Stimulated activated CD8-positive, alpha-beta memory T cell treated with anti-CD3 and anti-CD28 coated beads, Interleukin-4, amount 100 ng/mL, for 1 hour (primary cell): ENCODE measurements at places on chromosomes 3 and 15.

DNA sequence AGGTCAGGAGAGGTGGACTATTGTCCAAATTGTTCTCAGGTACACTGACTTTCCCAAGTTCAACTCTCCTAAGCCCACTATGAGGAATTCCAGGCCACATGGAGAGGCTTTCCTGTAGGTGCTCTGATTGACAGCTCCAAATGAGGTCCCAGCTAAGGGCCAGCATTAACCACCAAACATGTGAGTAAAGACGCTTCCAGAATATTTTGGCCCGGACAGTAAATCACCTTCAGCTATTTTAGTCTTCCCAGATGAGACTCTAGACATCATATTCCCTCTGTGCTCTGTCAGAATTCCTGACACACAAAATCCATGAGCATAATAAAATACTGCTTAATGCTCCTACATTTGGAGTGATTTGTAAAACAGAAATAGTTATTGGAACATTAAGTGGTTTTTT is 135.5 kb downstream of the TGFBR2 start:
- no peak for DNase-seq

DNA sequence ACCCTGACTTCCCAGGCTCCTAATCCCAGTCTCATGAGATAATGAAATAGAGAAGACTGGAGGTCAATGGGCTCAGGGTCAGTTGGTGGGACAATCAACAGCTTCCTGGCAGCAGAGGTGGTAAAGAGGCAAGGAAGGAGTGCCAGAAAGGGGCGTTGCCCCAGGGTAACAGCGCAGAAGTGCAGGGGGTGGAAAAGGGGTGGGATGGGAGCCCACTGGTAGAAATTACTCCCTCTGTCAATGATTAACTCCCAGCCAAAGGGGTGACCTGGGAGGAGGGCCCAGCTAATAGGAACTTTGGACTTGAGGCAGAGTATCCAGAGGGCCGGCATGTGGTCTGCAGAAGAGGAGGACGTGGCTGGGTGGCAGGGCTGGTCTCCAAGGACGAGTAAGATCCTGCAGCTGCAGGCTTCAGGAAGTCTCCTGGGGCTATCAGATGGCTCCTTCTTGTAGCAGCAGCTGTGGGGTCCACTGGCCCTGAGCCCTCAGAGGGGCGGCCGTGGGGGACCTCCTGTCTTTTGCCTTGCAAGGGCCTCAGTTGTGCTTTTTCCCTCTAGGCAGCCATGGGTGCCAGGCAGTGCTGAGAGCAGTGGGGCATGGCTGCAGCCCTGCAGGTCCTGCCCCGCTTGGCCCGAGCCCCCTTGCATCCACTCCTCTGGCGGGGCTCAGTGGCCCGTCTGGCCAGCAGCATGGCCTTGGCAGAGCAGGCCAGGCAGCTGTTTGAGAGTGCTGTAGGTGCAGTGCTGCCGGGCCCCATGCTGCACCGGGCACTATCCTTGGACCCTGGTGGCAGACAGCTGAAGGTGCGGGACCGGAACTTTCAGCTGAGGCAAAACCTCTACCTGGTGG is 2.3 kb downstream of the GLYCTK start:
- no peak for DNase-seq

DNA sequence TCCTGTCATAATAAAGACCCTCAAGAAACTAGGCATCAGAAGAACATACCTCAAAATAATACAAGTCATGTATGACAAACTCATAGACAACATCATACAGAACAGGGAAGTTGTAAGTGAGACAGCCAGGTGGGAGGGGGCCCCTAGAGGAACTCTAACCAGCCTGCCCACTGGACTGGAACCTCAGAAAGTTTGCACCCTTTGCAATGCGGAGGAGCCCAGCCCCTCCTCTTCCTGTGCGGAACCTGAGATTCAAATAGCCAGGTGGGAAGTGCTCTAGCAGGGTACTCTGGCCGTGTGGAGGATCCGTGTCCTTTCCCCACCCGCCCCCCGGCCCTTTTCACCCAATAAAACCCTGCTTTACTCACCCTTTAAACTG is 387.0 kb upstream of the CBLB start:
- DNase-seq = no peak

GRCh38 chr15:100096700-100097099 is 245.1 kb downstream of the ADAMTS17 start:
- DNase-seq = no peak

DNA sequence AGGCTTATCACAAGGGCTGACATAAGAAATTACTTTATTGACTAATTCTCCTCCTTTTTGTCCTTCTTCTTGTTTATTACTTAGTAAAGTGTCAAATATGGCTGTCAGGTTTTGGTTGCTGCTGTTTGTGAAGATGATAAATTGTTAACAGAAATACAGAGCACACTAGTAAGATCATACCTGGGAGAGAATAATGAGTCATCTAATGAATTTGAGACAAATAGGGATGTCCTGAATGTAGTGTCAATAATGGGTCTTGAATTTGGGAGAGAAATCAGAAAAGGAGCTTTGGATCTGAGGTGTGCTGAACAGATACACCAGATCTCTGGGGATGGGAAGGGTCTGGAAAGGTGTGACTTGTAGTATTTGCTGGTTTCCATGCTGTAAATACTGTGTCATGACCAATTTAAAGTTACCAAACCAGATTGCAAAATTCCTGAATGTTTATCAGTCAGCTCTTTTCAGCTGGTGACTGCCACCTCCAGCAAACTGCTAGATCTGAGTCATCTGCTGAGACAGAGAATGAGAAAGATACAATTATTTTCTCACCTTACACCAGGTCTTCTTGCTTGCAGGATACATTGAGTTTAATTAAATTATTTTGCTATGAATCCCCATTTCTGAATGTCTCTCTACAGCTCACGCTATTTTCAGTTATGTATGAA is 76.7 kb upstream of the SATB1 start:
- DNase-seq = no peak

GRCh38 chr15:41281236-41281635 is 50.2 kb downstream of the CHP1 start:
- no peak for DNase-seq

DNA sequence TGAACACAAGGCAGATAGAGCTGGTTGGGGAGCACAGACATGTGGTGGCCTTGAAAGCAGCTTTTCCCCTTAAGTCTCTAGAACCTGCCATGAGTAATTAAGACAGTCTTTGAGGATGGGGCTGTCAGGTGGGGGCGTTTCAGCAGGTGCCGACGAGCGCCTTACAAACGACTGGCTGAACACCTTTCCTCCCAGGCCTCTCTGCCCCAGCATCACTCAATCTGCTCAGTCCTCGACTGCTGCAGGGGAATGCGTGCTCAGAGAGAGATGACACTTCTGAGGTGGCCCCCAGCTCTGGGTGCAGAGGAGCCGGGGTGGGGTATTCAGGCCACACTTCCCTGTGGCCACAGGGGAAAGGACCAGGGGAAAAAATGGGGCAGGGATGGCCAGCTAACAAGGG is 8.1 kb upstream of the NCKIPSD start:
- DNase-seq = no peak
